ENCODE measurements at places on chromosomes 6 and 20. TPM values are rescaled to one million over a fixed set of nuclear protein-coding genes. Genes with fewer than 3 reads are reported as not detected.
A peak's percentile ranks its signal among the peaks of the same experiment; 100 is the strongest.

DNA sequence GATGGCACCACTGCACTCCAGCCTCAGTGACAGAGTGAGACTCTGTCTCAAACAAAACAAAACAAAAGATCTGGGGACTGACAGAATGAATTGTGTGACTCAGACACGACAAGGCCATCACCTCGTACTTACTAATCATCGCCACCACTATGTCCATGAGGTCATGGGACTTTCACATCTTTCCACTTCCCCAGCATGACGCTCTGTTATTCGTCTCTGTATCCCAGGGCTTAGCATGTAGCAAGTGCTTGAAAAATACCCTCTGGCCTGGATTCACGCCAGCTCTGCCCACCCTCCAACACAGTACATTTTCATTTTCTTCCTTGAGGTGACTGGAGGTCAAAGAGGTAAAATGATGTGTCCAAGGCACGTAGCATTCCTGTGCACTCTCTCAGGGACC is 27.8 kb downstream of the FGD2 start:
- DNase-seq = no peak

DNA sequence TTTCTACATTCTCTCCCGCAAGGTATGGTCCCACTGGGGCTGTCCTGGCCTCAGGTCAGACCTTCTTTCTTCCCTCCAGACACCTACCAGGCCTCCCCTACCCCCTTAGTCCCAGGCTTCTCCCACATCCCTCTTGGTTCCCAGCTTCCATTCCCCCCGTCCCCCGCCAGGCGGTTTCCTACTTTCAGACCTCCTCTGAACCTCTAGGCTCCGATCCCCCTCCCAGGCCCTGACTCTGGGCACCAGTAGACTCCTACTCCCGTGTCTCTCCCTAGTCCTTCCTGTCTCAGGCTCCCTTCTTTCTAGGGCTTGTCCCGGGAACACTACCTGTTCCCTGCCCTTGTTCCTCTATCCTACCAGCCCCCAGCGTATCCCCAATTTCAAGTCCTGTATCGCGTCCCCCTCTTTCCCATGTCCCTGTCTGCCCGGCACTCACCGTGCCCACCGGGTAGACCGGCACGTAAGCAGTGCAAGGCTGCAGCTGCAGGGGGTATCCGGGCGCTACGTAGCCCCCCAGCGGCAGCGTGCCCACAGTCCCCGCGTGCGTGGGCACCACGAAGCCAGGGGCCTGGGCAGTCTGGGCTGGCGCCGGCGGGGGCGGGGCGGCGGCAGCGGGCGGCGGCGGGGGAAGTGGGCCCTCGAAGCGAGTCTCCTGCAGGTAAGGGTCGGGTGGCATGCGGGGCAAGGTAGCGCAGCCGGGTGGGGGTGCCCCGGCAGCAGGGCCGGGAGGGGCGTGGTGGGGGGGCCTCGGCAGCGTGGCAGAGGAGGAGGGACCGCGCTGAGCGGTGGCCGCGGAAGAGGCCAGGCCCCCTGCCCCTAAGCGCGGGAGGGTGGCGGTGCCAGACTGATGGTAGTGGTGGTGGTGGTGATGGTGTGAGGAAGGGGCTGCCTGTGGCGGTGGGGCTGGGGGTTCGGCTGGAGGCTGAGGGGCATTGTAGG is 1.5 kb downstream of the PRRT1 start:
- DNase-seq = no peak

- DNase-seq = no peak
Observed at GRCh38 chr6:36392621-36393020, 5.2 kb upstream of the ETV7 start.

Gene C6orf141
- total RNA-seq = 6.5 TPM

- DNase-seq = no peak
Observed at GRCh38 chr6:27810768-27811450, 101.3 kb downstream of the OR2B2 start.

DNA sequence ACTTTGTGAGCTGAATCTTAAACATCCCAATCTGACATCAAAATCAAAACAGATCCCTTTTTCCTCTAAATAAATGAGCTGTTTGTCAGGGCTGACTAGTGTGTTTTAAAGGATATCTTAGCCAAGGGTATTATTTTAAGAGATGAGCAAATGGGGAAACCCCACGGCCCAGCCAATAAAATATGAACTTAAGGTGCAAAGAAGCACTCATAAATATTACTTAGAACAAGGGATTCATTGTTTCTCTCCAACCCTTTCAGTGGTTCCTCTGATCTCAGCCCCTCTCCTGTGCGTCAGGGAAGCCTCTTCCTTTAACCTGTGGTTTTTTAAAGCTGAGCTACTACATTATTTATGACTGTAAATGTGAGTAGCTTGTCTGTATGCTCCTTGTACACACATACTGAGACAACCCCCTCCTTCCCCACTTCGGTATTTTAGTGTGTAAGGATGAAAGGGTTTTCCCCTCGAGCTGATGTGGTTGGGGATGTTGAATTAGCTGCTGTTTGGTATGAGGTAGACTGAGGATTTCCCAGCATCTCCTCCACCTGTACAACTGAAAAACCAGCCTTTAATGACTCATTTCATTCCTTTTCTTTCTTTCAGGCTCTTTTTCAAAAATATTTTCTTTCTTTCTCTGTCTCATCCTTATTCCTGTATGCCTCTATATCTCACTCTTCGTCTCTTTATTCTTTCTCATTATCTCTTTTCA is 6.5 kb downstream of the BMP5 start:
- DNase-seq = peak; percentile 91

Gene FAM83B
- total RNA-seq = 15.7 TPM

Gene CDH4
- total RNA-seq = 50.9 TPM

- DNase-seq = no peak
Observed at GRCh38 chr6:39786649-39787048, 5.5 kb upstream of the DAAM2 start.

GRCh38 chr6:109253366-109253765 is 128.9 kb downstream of the CD164 start:
- no peak for DNase-seq

GRCh38 chr20:53658973-53659372 is 65.3 kb upstream of the ZNF217 start:
- no peak for DNase-seq

DNA sequence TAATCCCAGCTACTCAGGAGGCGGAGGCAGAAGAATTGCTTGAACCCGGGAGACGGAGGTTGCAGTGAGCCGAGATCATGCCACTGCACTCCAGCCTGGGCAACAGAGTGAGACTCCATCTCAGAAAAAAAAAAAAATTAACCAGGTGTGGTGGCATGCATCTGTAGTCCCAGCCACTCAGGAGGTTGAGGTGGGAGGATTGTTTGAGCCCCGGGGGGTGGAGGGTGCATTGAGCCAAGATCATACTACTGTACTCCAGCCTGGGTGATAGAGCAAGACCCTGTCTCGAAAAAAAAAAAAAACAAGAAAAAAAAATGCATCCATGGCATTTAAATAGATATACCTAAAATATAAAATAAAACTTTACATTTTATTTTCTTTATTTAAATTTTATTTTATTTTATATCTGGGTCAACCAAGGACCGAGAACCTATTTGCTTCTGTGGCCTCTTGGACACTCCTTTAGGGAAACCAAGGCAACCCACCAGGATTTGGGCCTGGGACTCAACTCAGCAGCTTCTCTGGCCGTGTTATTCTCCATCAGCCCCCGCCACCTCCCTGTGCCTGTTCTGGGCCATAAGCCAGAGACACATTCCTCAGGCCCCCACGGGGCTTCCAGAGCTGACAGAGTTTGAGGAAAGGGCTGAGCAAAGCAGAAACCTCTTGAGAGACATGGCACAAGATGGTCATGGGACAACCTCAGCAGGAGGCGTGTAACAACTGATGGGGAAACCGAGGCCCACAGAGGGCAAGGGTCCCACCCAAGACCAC is 6.2 kb downstream of the SNTA1 start:
- no peak for DNase-seq

Gene SLC17A4
- total RNA-seq = not detected

DNA sequence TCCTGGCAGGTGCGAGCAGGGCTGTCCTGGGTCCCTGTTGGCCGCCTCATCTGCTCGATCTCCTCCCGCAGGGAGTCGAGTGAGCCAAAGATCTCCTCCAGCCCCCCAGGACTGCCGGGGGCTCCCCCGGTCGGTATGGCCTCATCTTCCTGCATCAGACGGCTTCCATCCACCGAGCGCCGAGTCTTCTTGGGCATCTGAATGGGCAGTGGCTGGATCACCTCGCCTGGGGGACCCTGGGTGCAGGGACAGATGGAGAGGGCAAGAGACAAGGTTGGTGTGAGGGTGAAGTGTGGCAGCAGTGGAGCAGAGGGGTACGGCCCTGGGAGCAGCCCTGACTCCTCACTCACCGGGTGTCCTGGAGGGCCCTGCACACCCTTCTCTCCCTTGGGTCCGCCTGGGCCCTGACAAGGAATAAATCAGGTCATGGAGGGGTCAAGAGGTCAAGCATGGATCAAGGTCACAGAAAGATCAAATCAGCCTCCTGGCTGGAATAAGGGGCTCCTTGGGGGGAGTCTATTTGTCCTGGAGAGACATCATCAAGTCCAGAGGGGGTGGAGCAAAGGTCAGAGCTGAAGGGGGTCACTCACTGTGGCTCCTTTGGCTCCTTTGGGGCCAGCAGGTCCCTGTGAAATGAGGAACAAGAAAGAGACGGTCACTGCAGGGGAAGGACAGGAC is 26.5 kb downstream of the COL11A2 start:
- no peak for DNase-seq

DNA sequence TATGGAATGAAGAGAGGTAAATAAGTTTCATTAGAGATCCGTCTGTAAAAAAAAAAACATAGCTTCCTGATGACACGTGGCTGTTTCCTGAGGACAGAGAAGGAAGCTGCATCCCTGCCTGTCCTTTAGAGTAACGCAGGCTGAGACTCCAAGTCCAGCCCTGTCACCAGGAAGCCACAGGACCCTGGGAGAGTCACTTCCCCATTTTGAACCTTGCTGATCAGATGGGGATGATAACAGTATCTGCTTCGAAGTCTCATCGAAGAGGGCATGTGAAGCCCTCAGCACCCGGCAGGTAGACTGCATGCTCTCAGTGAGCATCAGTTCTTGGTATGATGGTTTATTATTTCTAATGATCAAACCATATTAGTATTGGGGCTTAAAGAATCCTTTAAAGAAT is 139.1 kb upstream of the KCNG1 start:
- no peak for DNase-seq

DNA sequence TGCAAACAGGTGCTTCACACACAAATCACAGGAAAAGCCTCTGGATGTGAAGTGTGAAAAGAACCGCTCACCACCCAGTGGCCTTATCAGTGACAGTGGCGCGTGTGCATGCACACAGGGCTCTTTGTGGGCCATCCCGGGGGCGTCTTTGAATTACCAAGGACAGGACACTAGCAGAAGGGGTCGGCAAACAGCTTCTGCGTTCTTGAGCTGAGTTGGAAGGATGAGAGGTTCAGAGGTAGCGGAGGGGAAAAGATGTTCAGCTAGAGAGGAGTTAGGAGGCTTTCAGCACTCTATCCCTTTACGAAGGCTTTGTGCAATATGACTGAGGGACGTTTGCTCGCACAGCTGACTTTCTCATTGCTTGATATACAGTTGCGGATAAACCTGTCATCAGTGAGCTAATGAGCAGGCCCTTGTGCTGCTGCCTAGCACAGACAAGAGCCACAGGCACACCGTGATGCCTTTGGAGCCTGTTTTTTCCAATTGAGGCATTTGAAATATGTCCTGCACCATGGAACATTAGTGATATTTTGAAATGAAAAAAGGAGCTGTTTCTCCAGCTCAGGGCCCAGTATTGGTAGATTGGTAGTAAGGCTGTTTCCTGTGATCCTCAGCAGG is 83.1 kb downstream of the IYD start:
- no peak for DNase-seq

DNA sequence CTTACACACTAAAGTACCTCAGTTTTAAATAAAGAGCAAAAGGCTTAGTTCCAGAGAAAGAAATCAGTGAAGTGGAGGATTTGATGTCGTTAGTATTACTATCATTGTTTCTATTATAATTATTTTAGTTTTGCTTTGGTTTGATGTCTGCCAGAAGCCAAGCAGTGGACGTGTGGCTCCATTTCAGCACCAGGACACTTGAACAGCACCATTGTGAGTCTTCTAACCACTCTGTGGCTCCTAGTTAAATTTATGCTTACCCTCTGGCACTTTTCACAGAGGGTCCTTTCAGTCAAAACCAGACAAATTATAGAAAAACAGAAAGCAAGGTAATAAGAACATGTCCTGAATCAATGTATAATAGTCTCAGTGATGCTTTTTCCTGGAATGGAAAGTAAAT is 3.4 kb downstream of the COL9A1 start:
- no peak for DNase-seq

Gene RPS6KA2
- total RNA-seq = 51.9 TPM

Gene PLCB4
- total RNA-seq = 19.9 TPM

DNA sequence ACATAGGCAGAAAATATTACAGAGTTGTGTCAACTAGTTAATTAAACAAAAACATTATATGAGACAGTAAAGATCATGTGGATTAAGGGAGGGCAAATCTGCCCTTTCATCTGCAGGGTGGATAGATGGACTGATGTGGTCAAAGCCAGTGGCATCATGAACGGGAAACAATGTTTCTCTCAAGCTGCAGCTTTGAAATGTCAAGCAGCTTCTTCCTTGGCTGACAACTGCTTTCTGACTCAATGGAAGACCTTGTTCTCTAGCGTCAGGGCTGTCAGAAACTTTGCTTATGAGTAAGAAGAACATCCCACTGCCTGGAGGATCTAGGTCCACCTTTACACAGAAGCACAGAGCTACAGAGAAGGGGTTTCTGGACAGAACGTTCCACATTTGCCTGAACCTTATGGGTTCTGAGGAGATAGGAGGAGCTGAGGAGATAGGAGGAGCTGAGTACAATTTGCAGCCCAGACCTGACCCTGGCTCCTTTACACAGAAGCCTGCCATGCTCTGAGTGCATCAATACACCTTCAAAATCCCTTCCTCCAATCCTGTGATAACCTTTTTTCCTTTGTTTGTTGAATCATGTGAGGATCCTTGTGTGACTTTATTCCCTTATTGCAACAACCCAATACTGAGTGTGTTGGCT is 6.1 kb downstream of the CST5 start:
- DNase-seq = no peak

Gene GTSF1L
- not detected for total RNA-seq

Data from kidney epithelial cell (primary cell).